ENCODE measurements at places on chromosomes 2 and 18.

- no peak for ATAC-seq
These were observed 8.0 kb upstream of the COX7A2L start for GRCh38 chr2:42368817-42369531.

GRCh38 chr2:236366397-236366796 is 102.2 kb upstream of the ASB18 start:
- ATAC-seq = no peak

- ATAC-seq = no peak
These were observed 70.0 kb downstream of the DPP4 start for GRCh38 chr2:162004031-162004430.

DNA sequence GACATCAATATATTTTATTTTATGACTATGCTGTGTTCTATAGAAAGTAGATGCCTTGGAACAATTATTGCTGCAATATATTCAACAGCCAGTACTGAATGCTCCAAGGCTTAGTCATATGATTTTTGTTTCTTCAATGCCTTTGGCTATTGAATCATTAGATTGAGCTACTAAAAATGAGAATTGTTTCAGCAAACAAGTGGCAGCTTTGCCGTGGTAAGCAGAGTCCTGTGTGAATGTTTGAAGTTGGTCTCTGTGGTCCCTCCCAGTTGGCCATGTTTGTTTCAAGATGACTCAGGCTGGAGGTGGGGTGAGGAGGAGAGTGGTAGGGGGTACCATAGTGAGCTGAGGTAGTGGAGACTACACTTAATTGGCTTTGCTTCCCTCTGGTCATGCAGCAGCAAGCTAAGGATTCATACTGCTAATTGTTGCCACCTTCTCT is 198.6 kb upstream of the EPAS1 start:
- ATAC-seq = peak; percentile 56

GRCh38 chr2:209734805-209735204 is 36.8 kb upstream of the UNC80 start:
- ATAC-seq = no peak

DNA sequence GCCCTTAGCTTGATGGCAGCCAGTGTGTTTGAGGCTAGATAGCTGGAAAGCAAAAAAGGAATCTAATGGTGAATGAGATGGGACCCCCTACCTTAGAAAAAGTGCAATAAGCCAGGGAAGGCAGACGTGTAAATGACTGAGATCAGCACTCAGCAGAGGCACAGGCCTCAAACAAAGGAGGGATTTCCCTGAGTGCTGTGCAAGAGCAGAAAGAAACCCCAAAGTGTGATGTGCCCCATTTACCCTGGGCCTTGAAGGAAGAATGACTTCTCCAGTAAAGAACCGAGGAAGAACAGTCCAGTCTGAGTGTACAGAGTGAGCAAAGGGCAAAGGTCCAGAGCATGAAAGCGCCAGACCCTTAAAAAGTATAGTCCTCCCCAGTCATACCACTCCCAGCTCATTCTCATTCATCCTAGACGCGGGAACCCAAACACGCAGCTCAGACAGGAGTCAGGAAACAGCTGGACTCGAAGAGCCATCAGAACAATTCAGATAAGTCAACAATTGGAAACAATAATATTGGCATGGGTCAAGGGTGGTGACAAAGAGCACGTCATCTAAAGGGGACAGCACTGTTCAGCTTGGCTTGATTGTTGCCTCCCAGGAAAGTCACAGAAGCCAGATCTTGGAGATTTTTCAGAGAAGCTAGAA is 121.7 kb downstream of the INO80D start:
- ATAC-seq = no peak

DNA sequence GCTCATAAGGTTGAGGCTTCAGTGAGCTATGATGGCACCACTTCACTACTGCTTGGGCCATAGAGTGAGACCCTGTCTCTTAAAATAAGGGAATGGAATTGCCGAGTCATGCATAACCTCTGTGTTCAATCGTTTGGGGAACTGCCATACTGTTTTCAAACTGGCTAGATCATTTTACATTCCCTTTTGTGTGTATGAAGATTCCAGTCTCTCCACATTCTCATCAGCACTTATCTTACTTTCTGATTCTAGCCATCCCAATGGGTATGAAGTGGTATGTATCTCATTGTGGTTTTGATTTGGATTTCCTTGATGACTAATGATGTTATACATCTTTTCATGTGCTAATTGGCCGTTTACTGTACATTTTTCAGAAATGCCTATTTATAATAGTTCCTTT is 23.7 kb downstream of the MARCHF7 start:
- ATAC-seq = no peak

GRCh38 chr2:11175293-11175795 is 20.1 kb downstream of the SLC66A3 start:
- ATAC-seq = peak; percentile 70

DNA sequence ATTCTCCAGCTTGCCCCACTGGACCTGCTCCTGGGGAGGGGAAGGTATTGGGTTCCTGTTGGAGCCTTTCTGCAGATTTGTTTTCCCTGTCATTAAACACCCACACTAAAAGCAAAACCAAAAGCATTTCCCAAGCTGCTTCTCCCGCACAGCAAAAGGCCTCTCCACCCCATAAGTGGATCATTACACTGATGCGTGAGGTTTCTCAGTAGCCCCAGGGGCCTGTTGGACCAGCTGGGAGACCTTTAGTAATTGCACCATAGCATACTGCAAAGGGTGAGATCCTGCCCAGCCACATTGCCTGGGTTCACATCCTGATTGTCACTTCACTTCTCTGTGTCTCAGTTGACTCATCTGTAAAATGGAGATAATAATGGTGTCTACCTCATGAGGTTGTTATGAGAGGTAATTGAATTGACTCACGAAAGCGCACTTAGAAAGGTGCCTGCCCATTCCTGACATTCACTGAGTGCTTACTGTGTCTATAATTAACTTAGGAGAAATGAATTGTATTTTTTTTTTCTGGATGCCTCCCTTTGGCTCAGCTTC is 43.9 kb downstream of the TOGARAM2 start:
- ATAC-seq = no peak

GRCh38 chr2:155218945-155219344 is 520.5 kb downstream of the KCNJ3 start:
- ATAC-seq = no peak

DNA sequence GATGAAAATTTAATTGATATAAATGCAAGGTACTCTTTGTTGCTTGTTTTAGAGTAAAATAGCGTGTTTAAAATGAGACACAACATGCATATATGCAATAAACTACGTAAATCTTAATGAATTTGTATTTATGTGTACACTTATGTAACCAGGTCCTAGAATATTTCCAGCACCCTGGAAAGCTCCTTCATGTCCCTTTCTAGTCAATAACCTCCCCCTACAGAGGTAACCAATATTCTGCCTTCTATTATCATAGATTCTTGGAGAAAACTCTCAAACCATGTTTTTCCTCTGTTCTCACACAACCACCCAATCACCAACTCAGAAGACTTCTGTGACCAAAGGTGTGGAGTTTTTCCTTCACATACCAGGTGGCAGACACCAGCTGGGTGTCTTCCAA is 79.6 kb upstream of the THUMPD2 start:
- no peak for ATAC-seq

GRCh38 chr18:39675906-39676305 is 2110.3 kb upstream of the CELF4 start:
- no peak for ATAC-seq

DNA sequence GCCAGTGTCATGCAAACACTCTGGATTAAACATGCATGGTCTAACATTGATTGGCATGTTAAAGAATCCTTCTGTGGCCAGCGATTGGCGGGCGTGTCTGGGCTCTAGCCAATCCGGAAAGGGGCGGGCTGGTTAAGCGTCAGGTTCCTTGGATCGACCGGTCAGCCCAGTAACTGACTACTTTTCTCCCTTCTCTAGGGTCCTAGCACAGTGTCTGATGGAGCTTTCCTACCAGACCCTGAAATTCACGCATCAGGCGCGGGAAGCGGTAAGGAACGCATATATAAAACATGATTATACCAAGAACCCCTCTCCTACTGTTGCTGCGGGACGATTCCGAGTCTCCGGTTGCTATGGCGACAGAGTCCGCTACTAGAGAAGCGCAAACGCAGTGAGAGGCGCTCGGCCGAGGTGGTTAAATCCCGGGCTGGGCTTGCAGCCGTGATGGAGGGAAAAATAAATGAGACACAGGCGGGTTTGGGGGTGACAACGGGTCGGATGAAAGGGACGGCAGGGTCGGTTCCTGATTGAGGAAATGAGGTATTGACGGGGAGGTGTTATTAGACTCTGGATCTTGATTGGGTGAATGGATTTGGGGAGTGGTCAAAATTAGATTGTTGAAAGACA is 29.4 kb downstream of the KATNAL2 start:
- peak; percentile 99 for ATAC-seq

GRCh38 chr2:136175868-136176267 is 57.9 kb upstream of the CXCR4 start:
- no peak for ATAC-seq

DNA sequence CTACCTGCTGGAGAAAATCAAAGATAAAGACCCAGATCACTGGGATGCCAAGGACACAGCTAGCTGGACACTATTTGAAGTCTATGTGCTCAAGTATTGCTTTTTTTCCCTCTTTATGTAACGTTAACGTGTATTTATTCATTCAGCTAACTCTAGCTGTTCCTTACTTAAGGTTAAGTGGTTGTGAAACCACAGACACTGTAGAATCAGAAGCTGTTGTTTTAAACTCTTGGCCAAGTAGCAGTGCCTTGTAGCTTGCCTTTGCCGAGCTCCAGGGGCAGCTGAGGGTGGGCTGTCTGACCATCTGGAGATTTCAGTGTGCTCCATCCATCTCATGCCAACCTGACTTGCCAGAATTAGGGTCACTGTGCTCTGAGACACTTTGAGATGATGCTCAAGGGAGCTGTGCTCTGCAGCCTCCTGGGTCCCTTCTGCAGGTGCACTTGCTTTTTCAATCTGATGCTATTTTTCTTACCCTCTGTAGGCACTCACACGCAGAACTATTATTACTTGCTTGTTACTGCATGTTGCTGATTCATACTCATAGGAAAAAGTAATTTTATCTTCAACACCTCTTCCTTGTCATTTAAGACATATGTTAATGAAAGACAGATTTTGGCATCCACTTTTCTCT is 116.2 kb downstream of the METTL8 start:
- no peak for ATAC-seq

- no peak for ATAC-seq
These were observed 196.0 kb downstream of the IRS1 start for GRCh38 chr2:226603606-226604005.

DNA sequence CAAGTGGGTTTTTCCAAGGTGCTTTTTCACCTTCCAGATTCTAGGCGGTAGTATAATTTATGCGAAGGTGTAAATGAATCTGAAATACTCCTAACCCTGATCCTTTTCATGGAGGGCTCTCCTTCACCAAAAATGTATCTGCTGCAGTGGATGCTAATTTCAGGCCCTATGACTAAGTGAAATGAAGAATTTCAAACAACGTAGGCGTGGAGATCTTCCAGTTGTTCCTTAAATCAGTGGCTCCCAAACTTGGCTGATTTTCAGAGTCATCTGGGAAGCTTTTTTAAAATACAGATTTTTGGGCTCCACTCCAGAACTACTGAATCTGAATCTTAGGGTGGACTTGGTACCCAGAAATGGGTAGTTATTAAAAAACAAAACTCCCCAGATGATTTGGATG is 5.5 kb downstream of the GCKR start:
- no peak for ATAC-seq

DNA sequence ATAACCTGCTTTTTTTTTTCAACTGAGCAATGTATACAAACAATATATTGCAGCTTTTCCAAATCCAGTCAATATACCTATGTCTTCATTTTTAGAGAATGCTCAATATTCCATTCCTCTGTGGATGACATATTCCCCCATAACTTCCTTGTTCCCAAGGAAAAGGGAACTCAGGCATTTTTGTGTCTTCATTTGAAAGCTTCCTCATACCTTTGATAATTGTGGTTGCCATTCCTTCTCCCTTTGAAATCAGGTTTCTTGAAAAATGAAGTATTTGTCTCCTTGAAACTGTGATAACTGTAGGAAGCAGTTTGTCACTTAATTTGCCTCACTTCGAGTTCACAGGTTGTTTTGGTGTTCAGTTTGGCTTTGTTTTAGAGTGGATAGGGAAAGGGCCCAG is 13.5 kb downstream of the ELAC1 start:
- ATAC-seq = no peak

GRCh38 chr2:95079199-95079683 is 42.4 kb downstream of the MRPS5 start:
- ATAC-seq = no peak

DNA sequence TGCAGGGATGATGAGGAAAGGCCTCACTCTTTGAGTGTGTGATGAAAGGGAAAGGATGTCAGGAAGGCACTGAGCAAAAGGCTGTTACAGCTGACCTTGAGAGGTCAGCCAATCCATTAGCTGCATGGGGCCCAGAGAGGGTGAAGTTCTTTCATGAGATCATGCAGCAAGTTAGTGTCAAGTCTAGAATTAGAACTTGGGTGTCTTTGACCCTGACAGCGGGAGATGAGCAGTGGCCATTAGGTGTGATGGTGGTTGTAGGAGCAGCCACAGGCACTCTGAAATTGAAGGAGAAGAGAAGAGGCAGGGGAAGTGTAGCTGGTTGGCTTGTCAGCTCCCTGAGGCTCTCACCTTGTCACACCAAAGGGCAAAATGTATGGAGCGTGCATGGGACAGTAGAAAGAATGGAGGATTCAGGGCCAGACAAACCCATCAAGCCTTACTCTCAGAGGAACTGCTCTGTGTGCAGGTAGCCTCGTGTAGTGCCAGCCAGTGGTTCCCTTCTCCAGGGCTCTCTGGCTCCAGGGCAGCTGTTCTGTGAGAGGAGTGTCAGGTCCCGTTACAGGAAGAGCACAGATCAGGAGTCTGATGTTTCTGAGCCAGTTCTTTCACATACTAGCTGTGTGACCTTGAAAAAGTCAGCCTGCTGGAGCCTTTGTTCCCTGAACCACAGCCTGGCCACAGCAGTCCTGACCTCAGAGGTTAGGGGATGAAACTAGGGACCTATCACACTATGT is 35.9 kb downstream of the MAP4K4 start:
- ATAC-seq = peak; percentile 52

GRCh38 chr18:9735238-9735637 is 27.1 kb downstream of the RAB31 start:
- no peak for ATAC-seq

- no peak for ATAC-seq
These were observed 55.5 kb downstream of the SH3YL1 start for GRCh38 chr2:208335-208734.

- ATAC-seq = peak; percentile 86
These were observed 12.1 kb downstream of the TTL start for GRCh38 chr2:112493858-112494648.

All from SK-N-SH treated with all-trans-retinoic acid at 6 μM for 48 hours (cell line).